ENCODE measurements at places on chromosomes 11 and 22.

GRCh38 chr22:17412232-17412631, 43.0 kb downstream of the CECR2 start:
- DNase-seq, result no peak

DNA sequence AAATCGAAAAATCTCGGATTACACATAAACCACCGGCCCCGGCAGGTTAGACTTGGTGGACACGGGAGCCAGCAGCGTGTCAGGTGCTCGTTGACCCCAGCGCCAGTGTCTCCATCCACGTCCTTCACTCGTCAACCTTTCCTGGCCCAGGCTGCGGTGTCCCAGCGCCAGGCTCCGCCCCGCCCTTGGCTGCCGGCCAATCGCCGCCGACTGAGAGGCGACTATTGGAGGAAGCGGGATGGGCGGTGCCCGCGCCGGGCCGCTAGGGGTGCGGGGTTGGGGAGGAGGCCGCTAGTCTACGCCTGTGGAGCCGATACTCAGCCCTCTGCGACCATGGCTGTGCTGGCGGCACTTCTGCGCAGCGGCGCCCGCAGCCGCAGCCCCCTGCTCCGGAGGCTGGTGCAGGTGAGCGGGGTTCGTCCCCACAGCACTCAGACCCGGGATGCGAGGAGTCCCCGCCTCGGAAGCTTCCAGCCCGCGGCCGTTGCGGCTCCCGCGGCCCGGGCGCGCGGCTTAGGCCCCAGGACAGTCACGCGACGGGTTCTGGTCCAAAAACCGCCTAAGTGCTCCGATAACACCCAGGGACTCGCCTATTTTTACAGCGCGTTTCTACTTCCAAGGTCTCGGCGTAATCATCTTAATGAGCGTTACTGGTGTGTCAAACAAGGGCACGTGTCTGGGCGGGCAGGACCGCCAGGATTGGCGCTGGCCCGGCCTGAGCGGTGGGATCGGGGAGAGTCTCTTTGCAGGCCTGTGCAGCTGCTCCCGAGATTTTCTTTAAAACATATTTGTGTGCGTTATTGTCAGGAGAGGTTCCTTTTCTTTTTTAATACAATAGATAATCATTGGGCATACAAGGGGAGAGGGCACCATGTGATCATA, at the start of gene ACAT1:
ACAT1 (plus strand) TSS at position 294 of the 882 bp plus-strand sequence; CDS start at position 334, 40 bp downstream.
- peak; percentile 99 for DNase-seq

GRCh38 chr22:27244328-27244727, 557.2 kb downstream of the MN1 start:
- DNase-seq, result no peak

DNA sequence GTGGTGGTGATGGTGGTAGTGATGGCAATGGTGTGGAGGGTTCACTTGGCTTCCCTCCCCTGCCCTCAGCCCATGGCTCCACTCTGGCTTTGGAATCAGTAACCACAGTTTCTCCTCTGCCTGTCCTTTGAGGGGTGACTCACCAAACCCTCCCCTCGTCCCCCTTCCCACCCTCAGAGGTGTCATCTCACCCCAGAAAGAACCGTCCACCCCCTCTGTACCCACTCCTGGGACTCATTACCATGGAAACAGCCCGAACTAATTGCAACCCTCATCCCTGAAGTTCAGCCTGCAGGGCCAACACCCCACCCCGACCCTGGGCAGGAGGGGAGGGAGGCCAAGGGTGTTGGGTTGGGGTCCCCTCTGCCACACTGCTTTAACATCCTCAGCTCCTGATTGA, 26.6 kb downstream of the PHLDB1 start:
- DNase-seq, result no peak

- DNase-seq, result no peak
Observed at GRCh38 chr22:44813416-44813815, 61.0 kb downstream of the ARHGAP8 start.

GRCh38 chr11:62805961-62806441, 761 bp upstream of the NXF1 start:
- peak; percentile 75 for DNase-seq

- DNase-seq, result no peak
Observed at GRCh38 chr22:28951530-28951929, 68.2 kb downstream of the ZNRF3 start.

GRCh38 chr11:47393163-47394049, 15.0 kb upstream of the SLC39A13 start:
- DNase-seq, result peak; percentile 61

GRCh38 chr22:50303515-50303847, 4.0 kb downstream of the PLXNB2 start:
- no peak for DNase-seq

GRCh38 chr11:112216561-112217105, 9.6 kb upstream of the PTS start:
- DNase-seq, result no peak

GRCh38 chr11:24709928-24710565, 213.2 kb downstream of the LUZP2 start:
- no peak for DNase-seq

GRCh38 chr11:134575504-134576230, 163.6 kb upstream of the B3GAT1 start:
- DNase-seq, result peak; percentile 19

GRCh38 chr11:118789501-118790356, 1.2 kb downstream of the DDX6 start:
- no peak for DNase-seq

- no peak for DNase-seq
Observed at GRCh38 chr11:94630221-94630620, 63.1 kb downstream of the PIWIL4 start.

GRCh38 chr11:66854231-66854661, 2.6 kb upstream of the LRFN4 start:
- DNase-seq, result no peak

- no peak for DNase-seq
Observed at GRCh38 chr11:113849713-113850112, 25.7 kb downstream of the USP28 start.

GRCh38 chr11:17724020-17724908, 4.9 kb downstream of the MYOD1 start:
- no peak for DNase-seq

DNA sequence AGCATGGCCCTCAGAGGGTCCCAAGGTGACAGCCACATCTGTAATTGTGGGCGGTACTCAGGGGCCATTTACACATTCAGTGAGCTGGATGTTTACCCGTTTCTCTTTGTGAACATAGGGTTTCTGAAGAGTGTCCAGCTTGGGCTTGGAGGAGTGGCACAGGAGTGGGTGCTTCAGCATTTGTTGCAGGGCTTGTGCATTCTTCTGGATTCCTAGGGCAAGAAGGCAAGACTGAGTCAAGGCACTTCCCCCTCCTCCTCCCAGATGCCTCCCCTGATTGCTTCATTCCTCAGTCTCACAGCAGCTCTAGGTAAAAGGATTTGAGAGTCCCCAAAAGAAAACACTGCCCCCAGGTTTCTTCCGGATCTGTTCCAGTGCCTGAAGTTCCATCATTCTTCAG, 95.4 kb downstream of the RNF169 start:
- DNase-seq, result no peak
